Calu3 (cell line): ENCODE measurements at places on chromosomes 2 and 18. TPM values are rescaled to one million over a fixed set of nuclear protein-coding genes. Genes with fewer than 3 reads are reported as not detected.

Gene KCNE4
- not detected in 2 replicates for total RNA-seq

Gene SEH1L
- 52.3 and 61.2 TPM in 2 replicates for total RNA-seq

Gene RIT2
- not detected in 2 replicates for total RNA-seq

Gene THSD7B
- total RNA-seq: not detected in 2 replicates

Gene SEPTIN10
- 64.3 and 72.2 TPM in 2 replicates for total RNA-seq

Gene TRIM43
- total RNA-seq: not detected in 2 replicates

Gene GATA6
- 54.6 and 58.4 TPM in 2 replicates for total RNA-seq
